ENCODE measurements at places on chromosomes 6 and 20. TPM values are rescaled to one million over a fixed set of nuclear protein-coding genes. Genes with fewer than 3 reads are reported as not detected.
A peak's percentile ranks its signal among the peaks of the same experiment; 100 is the strongest.

GRCh38 chr6:37239526-37239925, 18.0 kb upstream of the TBC1D22B start:
- DNase-seq = no peak

DNA sequence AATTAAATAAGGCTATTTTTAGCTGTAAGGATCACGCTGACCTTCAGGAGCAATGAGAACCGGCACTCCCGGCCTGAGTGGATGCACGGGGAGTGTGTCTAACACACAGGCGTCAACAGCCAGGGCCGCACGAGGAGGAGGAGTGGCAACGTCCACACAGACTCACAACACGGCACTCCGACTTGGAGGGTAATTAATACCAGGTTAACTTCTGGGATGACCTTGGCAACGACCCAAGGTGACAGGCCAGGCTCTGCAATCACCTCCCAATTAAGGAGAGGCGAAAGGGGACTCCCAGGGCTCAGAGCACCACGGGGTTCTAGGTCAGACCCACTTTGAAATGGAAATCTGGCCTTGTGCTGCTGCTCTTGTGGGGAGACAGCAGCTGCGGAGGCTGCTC, 84.0 kb downstream of the RAMACL start:
- no peak for DNase-seq

DNA sequence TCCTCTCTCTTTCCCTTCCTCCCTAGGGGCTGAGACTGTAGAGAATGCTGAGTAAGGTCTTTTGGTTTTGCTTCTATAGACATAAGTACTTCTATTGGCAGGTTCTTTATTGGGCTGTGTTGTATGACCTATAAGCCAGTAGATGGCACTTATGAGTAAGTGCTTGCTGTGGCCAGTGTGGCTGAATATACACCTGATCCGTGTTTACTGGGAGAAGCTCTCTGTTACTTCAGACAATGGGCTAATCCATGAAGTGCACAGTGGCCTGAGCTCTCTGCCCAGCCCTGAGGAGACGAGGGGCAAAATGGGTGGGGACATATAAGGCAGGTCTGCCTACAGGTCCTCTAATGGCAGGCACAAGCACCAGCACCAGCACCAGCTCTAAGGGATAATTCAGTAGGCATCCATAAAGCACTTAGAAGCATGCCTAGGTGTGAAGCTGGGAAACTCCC, 610.3 kb downstream of the RNF144B start:
- peak; percentile 22 for DNase-seq

TBC1D20 gene
- total RNA-seq = 13.3 TPM

DNA sequence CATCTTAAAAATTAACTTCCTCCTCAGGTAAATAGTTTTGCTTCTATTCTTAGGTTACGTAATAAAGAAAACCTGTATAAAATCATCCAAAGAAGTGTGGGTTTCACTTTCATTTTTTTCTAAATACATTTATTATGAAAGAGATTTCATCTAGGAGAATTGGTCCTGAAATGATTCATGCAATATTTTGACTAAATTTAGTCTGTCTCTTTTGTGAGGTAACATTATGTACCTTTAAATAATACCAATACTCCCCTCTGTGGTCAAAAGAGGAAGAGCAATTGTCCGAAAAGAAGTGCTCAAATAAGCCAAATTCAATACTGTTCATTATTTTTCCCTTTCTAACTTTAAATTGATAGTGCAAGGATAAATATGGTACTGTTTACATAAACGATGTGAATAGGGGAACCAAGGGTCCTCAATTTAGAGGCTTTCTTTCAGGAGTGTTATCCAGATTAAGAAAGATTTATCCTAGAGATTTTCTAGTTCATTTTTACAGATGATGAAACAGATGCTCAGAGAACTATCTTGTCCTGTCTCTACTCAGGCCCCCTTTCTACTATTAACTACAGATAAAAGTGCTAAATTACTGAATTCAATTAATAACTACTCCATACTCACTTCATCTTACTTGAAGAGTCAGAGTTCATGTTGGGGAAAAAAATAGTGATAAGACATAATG, 26.2 kb downstream of the CYP39A1 start:
- peak; percentile 19 for DNase-seq

GRCh38 chr6:18586133-18586532, 199.0 kb downstream of the RNF144B start:
- no peak for DNase-seq

DNA sequence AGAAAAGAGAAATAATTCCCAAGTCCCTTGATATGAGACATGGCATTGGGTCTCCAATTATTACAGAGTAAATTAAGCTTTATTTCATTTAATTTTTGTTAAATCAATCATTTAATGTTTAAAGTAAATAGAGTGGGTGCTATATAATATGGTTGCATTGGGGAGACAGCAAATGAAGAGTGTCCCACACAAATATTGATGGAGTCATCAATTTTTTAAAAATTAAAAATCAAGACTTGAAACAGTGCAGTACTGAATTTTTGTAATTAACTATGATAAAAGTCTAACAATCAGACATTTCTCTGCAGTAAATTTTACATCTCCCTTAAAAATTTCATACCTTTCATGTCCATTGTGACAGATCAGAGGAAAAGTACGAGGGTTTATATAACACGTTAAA, 193.9 kb upstream of the ID4 start:
- no peak for DNase-seq

- peak; percentile 56 for DNase-seq
Observed at GRCh38 chr20:44651684-44652423, at the start of gene ADA. ADA (minus strand) TSS chr20:44651699; CDS start chr20:44651607, 92 bp downstream.

DNA sequence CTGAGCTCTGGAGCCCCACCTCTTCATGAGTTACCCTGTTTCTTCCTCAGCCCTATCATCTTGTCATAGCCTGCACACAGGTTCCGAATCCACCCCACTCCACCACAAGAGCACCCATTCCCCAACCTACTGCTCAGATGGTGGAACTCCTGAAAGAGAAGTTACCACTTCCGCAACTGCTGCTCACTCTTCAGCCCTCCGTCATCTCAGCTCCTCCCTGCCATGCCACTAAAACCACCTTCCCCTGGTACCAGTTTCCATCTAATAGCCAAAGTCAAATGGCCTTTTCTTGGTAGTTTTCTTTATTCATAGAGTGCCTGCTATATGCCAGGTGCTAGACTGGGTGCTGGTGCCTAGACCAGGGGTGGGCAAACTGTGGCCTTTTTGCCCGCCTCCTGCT, 3.9 kb downstream of the RAB22A start:
- no peak for DNase-seq

DNA sequence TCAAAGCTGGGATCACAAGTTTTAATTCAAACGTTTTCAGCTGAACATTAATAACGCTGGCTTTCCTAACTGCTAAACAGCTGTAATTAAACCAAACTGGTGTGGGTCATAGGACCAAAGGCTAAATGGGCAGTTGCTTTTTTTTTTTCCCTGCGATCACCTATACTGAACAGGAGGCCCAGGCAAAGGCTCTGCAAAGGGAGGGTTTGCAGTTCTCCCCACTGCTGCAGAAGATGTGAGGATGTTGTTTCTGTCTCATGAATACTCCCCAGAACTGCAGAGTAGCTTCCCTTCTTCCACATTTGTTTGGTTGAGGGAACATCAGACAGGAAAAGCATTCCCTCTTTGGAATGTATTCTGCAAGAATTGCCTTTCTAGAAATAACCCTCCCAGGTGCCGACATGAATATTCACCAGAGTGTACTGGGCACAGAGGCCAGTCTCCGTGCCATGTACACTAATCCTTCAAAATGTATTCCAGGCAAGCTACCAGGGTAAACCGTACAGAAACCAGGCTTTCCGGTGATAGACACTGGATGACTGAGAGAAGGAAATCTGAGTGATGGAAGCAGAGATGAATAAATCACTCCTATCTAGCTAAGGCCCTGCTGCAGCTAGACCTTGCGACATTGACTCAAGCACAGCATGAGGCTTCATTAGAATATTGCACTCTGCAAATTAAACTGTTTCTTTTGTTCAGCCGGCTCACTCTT, 370.1 kb downstream of the BTBD9 start:
- DNase-seq = no peak

- no peak for DNase-seq
Observed at GRCh38 chr6:32188381-32189068, 1.5 kb downstream of the PBX2 start.

Measured in Daoy (cell line).